ENCODE measurements at places on chromosomes 12 and 14.

GRCh38 chr12:77097846-77098245, 32.5 kb upstream of the E2F7 start:
- no peak for DNase-seq

DNA sequence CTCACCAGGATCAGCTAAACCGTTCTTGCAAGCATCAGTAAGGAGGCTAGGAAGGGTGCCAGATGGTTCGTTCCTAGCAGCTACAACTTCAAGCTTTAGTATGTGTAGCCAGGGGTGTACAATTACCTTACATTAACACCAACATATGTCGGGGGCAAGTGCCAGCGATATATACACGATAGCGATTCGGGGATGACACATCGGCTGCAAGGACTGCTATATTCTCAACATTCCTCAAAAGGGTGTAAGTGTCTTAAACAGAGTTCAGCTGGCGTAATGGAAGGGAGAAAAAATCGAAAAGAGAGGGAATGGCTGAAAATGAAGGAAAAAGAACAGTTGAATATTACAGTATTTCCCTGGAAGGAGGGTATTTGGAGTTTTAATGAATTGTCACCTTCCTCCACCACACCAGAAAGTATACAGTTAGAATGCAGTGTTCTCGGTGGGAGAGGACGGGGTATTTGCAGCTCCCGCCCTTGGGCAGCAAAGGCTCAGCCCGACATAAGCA, 545 bp downstream of the LIMA1 start:
- no peak for DNase-seq

DNA sequence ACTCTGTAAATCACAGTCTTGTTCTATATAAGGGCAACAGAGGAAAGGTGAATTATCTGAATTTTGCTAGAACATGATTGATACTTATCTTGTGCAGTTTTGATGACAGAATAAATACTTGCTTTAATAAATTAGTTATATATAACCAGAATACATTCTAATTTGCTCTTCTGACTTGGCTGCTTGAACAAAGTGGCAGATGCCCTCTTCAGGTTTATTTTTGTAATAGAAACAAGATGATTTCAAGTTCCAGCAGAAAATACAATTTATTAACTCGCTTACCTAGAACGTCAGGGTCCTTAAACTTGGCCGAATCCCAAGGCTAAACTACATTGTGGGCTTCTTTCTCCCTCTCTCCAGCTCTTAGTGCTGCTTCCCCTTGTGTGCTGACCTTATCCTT, 57.6 kb upstream of the SSTR1 start:
- no peak for DNase-seq

DNA sequence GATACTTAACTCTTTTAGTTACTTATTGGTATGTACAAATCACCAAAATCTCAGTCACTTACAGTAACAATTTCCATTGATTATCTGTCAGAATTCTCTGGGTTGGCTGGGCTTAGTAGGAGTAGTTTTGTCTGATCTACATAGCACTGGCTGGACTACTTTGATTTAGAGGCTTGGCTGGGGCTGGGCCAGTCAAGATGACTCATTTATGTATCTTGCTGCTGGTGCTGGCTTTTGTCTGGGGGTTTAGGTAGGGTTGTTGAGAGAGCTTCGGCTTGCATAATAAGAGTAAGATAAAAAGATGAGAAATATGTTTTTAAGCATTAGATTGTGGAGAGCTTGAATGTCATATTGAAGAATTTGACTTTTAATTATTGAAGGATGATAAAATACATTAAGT, 1093.7 kb downstream of the SLC6A15 start:
- no peak for DNase-seq

DNA sequence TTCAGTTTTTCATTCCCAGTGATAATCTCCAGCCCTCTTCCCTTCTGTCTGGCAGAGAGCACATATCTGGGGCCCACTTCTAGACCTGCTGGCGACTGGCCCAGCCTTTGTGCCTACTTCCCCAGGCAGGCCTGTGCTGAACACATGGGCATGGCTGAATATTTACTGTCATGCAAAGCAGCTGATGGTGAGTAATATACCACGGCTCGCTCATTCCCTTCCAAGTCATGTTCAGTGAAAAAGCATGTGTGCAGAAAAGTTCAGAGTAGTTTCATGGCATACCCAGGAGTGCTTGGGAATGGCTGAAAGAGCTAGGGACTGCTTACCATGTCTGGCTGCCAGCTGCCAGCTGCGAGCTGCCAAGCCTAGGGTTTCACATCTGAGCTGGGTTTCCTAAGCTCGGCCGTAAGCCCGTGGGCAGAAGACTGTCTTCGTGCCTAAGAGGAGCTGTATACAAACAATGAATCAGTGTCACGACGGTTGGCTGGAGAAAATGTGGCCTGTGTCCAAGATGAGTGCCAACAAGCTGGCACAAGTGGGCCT, 179.9 kb upstream of the PELI2 start:
- no peak for DNase-seq

DNA sequence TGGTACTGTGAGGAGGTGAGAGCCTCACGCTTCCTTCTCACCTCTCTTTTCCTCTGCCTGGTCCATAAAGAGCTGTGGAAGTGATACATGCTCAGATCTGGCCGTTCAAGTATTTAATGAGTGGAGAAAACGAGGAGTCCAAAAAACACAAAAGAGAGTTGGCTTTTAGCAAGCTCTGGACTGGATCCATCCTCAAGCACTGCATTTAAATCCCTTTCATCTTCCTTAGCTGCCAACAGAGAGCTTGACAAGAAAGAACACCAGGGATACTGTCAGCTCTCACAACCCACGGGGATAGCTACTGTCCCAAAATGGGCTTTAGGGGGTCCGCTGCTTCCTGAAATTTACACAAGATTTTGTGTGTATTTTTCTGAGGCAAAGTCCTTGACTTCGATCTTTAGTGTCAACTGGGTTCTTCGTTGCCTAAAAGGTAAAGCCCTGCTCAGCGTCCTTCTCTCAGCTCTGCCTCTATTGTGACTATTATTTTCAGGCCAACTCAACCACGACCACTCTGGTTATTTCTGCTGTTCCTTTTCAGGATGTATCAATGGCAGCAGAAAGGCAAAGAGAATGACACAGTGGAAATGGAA, 120.9 kb downstream of the TMTC1 start:
- DNase-seq = no peak

DNA sequence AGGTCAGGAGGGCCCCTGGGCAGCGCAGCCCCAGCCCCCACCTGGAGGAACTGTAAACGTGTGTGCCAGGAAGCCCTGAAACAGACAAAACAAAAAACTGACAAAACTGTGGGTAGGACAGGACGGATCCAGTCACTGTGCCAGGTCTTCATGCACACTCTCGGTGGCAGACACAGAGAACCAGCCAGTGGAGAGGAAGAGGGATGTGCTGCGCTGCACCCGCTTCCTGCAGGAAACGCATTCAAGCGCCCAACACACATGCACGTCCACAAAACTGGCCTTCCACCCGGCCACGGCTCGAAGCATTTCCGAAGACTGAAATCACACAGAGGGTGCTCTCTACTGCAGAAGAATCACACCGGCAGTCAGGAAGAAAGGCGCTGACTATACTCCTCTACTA, 16.9 kb downstream of the BRF1 start:
- DNase-seq = no peak

GRCh38 chr14:97543221-97543620, 746.0 kb downstream of the VRK1 start:
- DNase-seq = no peak

- DNase-seq = no peak
These were observed 12.7 kb downstream of the FAIM2 start for GRCh38 chr12:49891012-49891411.

- DNase-seq = no peak
These were observed 14.8 kb upstream of the RIC8B start for GRCh38 chr12:106759526-106760183.

DNA sequence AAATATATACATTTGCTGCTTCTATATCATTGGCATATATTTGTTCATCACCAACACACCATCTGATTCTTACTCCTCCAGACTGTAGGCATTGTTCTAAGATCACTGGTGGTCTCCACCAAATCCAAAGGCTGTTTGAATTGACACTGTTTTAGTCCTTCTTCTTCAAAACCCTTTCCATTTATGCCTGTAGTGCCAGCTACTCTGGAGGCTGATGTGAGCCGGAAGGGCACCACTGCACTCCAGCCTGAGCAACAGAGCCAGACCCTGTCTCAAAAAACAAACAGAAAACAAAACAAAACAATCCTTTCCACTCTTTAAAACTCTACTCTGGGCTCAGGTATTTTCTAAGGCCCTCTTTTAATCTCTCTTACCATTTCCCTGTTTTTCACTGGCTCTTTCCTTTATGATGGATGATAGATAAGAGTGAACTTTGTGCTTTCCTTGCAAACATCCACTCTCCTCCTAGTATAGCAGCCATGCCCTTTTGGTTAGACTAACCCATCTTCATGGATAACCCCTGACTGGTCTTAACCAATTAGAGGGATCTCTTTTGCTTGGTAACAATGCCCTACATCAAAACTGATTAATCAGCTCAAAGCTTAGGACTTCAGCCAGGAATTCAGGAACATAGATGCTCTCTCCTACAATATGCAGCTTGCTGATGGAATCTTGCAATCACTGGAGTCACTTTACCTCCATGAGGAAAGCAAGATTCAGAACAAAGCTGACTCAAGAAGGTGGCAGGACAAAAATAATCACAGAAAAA, 24.9 kb downstream of the SPTSSA start:
- no peak for DNase-seq

DNA sequence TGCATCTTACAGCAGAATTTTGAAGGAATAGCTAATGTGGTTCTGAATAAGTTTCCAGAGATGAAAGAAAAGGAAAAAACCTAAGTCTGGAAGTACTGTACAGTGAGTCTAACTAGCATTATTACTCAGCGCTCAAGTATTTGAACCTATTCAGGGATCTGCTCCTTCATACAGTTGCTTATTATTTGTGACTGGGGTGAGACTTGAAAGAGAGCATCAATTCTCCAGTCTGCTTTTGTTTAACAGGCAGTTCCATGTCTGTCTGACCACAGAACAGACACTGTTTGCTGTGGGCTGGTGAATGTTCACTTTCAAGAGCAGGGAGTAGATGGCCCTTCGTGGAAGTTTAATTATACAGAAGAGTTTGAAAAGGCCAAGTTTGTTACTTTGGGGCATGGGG, 9.3 kb downstream of the ETV6 start:
- no peak for DNase-seq

GRCh38 chr12:16350682-16351081, 3.2 kb downstream of the MGST1 start:
- no peak for DNase-seq

- no peak for DNase-seq
These were observed 6.4 kb downstream of the SLC2A13 start for GRCh38 chr12:40099423-40099853.
